DMS79 treated with DMSO at 0.1 percent for 48 hours (cell line): ENCODE measurements at places on chromosomes 5 and 9.

DNA sequence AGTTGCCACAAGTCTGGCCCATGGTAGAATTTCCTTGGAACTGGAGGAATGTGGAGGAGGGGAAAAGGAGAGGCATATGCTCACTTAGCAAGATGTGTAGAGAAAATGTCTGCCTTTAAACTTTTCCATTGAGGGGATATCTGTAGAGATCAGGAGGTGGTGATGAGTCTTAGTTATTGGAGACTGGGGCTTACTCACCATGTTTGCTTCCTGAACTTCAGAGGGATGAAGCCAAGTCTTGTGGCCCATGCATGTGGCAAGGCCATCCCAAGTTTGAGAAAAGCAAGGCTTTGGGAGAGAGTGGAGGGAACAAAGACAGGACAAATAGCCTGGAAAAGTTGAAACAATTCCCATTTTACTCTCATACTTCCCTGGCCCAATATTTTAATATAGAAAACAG, 124.5 kb downstream of the GDNF start:
- DNase-seq, result no peak

GRCh38 chr5:37207802-37208201, 41.4 kb downstream of the CPLANE1 start:
- no peak for DNase-seq

DNA sequence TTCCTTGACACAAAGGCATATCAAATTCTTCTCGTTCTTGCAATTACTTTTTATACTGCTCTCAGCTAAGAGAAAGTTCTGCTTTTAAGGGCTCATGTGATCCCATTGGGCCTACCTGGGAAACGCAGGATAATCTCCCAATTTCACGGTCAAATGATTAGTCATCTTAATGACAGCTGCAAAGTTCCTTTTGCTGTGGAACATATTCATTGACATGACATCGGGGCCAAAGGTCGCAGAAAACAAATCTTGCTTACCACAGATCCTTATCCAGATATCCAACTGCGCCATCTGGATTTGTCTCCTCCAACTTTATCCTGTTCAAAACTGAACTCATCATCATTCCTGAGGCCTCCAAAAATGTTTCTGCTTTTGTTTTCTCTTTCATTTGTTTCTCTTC, 1085.6 kb upstream of the WWC1 start:
- DNase-seq, result no peak

GRCh38 chr9:94950579-94951323, 224.3 kb downstream of the AOPEP start:
- no peak for DNase-seq

DNA sequence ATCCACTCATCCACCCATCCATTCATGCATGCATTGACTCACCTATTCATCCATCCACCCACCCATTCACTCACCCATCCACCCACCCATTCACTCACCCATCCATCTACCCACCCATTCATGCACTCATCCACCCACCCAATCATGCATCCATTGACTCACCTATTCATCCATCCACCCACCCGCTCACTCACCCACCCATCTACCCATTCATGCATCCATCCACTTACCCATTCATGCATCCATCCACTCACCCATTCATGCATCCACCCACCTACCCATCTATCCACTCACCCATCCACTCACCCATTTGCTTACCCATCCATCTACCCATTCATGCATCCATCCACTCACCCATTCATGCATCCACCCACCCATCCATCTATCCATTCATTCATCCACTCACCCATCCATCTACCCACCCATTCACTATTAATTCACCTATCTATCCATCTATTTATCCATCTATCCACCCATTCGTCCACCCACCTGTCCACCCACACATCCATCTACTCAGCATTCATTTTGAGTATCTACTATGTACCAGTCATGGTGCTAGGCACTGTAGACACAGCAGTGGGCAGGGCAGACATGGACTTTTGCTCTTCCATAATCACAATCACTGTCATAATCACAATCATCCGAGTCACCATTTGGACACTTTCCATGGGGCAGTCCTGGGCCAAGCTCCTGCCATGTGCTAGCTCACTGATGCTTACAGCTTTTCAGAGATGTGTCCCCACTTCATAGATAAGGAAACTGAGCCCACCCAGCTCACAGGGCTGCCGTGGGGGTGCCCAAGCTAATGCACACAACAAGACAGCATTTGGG, 34.4 kb downstream of the HMCN2 start:
- DNase-seq, result no peak

DNA sequence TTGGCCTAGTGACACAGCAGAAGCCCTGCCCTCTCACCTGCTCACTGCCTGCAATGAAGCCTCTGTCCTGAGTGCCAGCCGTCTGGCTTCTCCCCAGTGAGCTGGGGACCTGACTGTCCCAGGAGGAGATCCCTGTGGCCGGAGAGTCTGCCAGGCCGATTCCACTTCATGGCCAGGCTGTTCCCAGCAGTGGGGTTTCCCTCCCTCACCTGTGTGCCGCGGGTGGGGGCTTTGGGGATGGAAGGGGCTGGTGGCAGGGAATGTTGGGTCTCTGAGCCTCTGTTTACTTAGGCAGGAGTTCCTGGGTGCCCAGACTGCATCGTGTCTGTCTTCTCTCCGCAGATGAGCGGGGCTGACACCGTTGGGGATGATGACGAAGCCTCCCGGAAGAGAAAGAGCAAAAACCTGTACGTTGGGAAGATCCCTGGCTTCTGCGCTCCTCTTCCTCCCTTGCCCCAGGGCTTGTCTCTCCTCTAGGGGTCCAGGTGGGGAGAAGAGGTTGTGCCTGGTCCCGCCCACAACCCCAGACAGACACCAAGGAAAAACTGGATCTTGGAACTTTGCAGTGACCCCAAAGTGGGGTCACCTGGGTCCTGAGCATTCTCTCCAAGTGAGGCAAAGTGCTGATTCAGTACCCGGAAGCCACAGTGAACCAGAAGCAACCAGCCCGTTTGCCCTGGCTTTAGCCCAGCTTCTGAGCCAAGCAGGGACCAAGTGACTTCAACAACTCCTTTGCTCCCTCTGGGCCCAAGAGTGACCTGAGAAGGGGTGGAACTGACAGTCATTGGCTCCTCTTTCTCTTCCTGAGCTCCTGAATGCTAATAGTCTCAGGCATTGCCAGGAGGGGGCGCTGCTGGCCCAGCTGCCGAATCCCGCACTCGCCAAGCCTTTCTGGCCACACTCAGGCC, 127.7 kb downstream of the RGS3 start:
- peak; percentile 16 for DNase-seq

DNA sequence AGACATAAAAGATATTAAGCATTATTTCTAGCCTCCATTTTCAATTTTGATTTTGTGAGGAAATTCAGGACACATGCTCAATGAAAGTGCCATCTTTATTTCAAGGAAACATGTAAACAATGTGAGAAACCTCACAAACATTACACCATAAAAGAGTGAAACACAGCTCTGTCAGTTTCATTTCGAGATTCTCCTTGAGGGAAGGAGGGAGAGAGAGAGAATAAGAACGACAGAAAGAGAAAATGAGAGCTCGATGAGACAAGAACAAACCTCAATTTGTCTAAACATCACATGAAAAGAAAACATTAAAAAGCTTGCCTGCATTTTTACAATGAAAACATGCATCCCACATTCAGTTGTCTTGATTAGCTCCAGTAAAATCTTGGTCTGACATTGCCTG, 553.5 kb upstream of the MEF2C start:
- no peak for DNase-seq

DNA sequence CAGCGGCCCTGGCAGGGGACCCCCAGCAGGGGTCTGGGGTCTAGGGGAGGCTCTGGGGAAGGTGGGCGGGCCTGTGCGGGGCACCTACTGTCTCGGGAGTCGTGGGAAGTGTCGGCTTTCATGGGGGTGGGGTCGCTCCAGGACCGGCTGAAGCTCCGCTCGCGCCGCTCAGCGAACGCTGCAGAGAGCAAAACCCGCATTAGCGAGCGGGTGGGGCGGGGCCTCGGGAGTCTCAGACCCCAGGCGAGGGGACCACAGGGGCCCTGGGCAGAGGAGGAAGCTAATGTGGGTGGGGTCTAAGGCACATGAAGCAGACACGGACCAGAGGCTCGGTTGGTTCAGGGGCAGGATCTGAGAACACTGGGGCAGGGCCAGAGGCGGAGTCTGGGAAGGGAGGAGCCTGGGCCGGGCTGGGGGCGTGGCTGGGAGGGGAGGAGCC, 5.5 kb downstream of the NSMF start:
- DNase-seq, result no peak

GRCh38 chr9:101034222-101034621, 5.7 kb downstream of the PLPPR1 start:
- DNase-seq, result no peak

- no peak for DNase-seq
Measured at GRCh38 chr5:14172149-14172795, 29.1 kb downstream of the TRIO start.

- DNase-seq, result no peak
Measured at GRCh38 chr9:134879664-134880483, 736 bp upstream of the FCN2 start.

DNA sequence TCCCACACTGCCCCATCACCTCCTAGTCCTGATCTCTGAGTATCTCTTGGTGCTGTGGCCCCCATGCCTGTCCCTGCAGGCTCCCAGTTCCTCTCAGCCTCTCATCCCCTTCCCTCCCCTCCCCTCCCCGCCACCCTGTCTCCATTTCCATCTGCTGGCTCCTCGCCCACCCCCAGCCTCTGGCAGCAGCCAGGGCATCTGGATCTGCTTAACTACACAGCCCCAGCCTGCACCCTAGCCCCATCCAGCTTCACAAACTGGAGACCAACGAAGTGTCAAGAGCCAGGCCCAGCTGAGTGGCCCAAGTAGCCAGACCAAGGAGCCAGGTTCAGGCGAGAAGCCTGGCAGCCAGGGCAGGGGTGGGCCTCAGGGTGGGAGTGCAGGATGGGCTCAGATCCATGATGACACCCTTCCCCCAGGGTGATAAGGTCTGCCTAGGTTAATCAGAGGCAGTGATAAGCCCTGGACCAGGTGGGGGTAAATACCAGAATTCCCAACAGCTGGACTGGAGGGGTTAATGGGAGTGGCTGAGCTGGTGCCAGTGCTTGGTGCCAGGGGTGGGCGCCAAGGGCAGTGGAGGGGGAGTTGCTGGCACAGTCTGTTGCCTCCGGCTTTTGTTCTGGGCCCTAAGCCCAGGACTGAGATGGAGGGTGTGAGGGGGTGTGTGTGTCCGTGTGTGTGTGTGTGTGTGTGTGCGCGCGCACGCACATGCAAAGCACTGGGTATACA, 2.5 kb downstream of the IL11RA start:
- DNase-seq, result peak; percentile 74

DNA sequence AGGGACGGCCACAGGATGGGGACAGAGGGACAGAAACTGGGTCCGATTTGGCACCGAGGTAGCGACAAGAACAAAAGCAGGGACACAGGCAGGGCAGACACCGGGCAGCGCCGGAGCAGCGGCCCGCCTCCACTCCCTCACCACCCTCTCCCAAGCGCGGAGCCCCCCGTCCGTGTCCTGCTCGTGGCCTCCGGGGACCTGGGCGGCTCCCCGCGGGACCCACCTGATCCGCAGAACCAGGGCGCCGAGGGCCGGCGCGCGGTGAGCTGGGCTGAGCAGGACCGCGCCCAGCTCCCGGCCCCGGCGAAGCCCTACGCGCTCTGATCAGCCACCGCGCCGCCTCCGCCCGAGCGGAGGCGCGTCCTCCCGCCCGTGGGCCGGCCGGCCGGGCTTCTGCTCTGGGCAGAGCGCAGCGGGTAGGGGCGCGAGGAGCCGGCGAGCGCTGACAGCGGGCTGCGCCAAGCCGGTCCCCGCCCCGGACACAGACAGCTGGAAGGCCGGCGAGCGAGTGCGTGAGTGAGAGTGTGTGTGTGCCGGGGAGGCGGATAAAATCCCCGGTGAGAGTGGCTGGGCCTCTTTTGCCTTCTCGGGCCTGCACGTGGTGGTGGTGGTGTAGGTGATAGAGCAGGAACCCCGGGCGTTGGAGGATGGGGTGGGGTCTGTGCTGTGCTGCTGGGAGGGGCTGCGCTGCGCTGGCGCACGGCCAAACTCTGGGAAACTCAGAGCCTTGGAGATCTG, at the start of gene GGTA1:
Gene GGTA1 (minus strand): TSS at position 418 of the 738 bp plus-strand sequence. CDS start 31,922 bp downstream, outside the sequence.
- DNase-seq, result peak; percentile 29

GRCh38 chr5:121688781-121689180, 162.9 kb upstream of the FTMT start:
- DNase-seq, result no peak

GRCh38 chr5:137129886-137130680, 369.0 kb downstream of the SPOCK1 start:
- DNase-seq, result peak; percentile 76

GRCh38 chr9:19161257-19162025, 34.1 kb upstream of the PLIN2 start:
- DNase-seq, result no peak

GRCh38 chr5:154690488-154690887, 64.7 kb upstream of the LARP1 start:
- DNase-seq, result no peak

- DNase-seq, result no peak
Measured at GRCh38 chr5:40575921-40576320, 103.8 kb upstream of the PTGER4 start.

GRCh38 chr5:33114361-33114760, 326.4 kb upstream of the TARS1 start:
- DNase-seq, result no peak

- no peak for DNase-seq
Measured at GRCh38 chr5:31731016-31731415, 92.1 kb downstream of the PDZD2 start.

- no peak for DNase-seq
Measured at GRCh38 chr5:37187465-37187977, 61.7 kb downstream of the CPLANE1 start.

GRCh38 chr5:105882956-105883481, 1787.7 kb downstream of the EFNA5 start:
- DNase-seq, result no peak

GRCh38 chr9:109143881-109144562, 23.0 kb downstream of the FRRS1L start:
- no peak for DNase-seq

DNA sequence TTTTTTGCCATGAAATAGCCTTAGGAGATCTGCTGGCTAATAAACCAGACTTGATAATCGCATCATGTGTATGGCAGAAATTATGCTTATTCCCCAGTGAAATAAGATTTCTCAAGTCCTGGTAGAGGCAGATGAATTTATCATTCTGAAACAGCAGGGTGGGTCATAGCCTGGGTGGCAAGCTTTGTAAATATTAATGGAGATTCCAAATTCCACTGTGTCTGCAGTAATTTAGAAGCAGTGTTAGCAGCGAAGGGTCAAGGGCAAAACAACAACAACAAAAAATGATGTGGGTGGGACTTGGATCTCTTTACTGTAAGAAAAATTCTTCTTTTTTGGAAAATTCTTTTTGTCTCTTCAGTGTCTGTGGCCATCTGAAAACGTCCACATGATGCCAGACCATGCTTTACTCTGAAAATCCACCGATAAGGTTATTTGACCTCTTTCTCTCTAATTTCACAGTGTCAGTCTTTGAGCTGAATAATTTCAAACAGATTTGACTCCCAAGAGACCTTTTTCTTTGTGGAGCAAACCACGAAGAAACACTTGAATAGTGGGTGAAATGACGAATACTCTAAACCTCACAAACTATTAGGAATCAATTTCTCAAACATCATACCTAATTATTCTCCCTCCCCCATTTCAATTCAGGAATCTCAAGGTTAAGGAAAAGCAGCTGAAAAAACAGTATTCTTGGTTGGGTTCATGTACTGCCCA, 106.0 kb upstream of the RPS23 start:
- DNase-seq, result no peak

- no peak for DNase-seq
Measured at GRCh38 chr5:1463326-1464095, 18.3 kb upstream of the SLC6A3 start.
